ENCODE measurements at places on chromosomes 16 and 17.

DNA sequence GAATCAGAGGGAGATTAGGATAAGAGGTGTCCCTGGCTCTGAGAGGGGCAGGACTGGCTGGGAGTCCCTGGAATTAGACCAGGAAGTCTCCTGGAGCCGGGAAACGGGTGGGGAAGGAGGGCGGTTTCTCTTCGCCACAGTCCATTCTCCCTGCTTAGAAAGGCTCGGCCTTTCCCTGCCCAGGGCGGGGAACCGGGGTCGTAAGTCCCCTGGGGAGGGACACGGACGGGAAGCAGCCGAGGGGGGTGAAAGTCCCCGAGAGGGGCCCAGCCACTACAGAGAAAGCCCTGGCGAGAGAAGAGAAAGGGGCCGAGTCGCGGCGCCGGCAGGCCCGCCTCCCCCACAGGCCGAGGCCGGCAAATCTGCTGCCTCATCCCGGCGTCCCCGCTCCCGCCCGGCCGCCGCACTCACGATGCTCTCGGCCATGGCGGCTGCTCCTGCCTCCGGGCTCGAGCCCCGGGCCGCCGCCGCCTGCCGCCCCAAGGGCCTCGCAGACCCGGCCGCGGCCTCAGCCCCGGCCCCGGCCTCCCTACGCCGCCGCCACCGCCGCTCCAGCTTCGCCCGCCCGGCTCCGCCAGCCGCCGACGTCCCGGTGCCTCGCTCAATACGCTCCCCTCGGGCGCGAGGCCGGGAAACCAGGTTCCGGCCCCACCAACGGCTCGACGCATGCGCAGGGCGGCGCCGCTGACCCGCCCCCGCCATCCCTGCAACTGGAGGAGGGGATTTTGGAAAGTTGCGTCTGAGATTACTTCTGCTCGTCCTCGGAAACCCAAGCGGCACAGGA, at the start of the genes NPLOC4 and TSPAN10:
NPLOC4 (minus strand) TSS at position 608 of the 784 bp plus-strand sequence; CDS start at position 426, 182 bp downstream.
TSPAN10 (plus strand) TSS at position 692 of the 784 bp plus-strand sequence. CDS start 5,217 bp downstream, outside the sequence.
- DNase-seq: peak; percentile 81

- DNase-seq: no peak
These were observed 444.1 kb upstream of the RBFOX1 start for GRCh38 chr16:6888531-6888930.

- DNase-seq: no peak
These were observed 5.0 kb downstream of the MLLT6 start for GRCh38 chr17:38709864-38710603.

DNA sequence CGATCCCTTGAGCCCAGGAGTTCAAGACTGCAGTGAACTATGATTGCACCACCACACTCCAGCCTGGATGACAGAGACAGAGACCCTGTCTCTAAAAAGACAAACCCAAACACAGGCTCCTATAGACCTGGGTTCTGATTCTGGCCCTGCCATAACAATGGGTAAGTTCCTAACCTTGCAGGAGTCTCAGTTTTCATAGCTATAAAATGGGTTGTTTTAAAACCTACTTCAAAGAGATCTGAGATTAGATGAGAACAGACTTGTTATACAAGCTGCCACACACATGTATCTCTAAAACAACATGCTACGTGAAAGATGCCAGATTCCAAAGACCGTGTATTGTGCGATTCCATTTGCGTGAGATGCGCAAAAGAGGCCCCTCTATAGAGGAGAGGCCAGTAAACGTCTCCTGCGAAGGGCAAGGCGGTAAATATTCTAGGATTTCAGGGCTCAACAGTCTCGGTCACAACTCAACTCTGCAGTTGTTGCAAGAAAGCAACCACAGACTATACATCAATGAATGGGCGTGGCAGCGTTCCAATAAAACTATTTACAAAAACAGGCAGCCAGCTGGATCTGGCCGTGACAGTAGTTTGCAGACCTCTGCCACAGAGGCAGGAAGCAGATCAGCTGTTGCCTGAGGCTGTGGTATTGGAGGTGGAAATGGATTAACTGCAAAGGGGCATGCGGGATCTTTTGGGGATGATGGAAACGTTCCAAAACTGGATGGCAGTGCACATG, 5.9 kb downstream of the CORO7 start:
- DNase-seq: no peak

DNA sequence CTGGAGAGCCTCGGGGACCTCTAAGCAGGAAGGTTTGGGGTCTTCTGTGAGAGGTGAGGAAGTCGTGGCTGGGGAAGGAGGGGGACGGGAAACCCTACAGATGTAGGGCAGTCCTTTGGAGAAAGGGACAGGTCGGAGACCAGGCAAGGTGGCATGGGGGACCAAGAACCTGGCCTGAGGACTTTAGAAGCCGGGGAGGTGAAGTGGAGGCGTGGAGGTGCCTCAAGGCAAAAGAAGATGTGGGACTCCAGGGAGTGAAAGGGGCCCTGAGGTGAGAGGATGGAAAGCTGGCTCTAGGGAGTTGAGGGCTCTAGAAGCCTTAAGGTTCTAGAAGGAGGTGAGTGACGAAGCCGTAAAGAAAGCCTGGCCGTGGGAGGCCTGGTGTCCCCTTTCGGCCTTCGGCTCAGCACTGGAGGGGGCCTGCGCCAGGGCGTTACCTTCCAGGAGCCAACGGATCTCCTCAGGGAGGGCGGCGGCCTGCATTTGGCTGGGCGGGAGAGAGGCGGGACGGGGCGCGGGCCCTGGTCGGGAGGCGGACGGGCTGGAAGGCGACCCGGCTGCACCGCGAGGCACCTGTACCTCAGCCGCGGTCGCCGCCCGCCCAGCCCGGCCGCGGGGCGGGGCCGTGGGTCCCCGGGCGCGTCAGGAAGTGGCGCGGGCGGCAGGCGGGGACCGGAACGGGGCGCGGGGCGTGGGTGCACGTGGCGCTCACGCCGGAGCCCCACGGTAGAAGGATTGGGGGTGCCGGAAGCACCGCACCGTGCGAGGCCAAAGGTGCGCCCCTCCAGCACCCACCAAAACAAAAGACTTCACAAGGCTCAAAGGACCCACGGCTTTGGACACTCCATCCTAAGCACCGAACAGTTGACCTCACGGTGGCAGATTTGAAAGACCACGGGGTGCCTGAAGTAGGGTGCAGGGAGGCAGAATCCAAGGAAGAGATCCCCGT, at the start of gene SKAP1:
SKAP1 (minus strand) TSS at position 577 of the 949 bp plus-strand sequence.
- DNase-seq: peak; percentile 77

- DNase-seq: no peak
These were observed 44.7 kb downstream of the RPH3AL start for GRCh38 chr17:307741-308507.

DNA sequence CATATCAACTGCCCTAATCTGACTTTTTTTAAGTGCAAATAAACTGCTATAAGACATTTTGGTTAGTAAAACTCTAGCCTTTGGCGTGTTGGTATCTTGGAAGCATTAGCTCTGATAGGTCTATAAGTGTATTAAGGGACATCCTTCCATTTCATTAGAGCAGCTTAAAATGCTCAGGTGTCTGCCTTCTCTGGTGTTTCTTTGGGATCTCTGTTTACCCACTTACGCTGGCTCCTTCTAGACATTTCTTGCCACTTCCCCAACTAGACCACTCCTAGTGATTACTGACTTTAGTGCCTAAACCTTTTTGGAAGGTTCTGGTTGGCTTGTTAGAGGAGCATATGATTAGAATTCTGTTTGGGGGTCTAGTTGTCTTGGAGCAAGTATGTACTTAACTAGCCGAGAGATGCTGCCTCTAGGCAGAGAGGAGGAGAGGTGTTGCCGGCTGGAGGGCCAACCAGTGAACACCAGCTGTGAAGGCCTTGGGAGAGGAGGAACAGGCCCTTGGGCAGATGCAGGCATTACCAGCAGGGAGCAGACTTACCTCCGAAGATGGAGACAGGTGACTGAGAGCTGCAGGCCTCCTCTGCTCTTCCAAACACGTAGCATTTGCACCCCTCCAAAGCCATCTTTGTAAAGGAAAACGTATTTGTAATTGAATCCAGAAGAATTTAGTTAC, 15.2 kb upstream of the CLEC18C start:
- no peak for DNase-seq

DNA sequence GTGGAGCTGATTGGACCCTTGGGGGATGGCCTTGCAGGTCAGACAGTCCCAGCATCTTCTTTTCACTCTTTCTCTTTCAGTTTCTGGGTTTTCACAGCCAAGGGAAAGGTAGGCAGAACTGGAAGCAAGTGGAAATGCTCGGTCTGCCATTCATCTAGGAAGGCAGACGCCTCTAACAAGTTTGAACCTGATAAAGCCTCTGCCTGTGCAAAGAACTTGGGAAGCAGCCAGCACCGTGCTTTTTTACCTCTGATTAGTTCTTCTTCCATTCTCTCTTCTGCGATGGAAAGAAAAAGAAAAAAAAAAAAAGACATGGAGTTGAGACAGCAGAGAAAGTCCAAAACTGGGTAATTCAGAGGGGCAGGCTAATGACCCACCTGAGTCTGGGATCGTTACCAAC, 997.8 kb upstream of the EEF2KMT start:
- no peak for DNase-seq

DNA sequence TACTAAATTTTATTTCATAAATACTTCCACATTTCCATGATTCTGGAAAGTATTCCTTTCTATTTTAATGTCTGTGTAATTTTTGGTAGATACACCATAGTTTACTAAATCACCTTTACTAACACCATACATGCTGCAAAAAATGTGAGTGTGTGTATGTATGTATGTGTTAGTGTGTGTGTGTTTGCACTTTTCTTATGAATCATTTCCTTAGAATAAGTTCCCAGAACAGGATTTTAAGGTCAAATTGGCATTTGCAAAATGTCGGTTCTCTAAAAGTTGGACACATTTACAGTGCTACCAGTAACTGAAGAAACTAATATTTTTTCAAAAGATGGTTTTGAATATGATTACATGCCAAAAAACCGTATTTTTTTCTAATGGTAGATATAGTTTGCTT, 137.1 kb downstream of the CYB561 start:
- no peak for DNase-seq

DNA sequence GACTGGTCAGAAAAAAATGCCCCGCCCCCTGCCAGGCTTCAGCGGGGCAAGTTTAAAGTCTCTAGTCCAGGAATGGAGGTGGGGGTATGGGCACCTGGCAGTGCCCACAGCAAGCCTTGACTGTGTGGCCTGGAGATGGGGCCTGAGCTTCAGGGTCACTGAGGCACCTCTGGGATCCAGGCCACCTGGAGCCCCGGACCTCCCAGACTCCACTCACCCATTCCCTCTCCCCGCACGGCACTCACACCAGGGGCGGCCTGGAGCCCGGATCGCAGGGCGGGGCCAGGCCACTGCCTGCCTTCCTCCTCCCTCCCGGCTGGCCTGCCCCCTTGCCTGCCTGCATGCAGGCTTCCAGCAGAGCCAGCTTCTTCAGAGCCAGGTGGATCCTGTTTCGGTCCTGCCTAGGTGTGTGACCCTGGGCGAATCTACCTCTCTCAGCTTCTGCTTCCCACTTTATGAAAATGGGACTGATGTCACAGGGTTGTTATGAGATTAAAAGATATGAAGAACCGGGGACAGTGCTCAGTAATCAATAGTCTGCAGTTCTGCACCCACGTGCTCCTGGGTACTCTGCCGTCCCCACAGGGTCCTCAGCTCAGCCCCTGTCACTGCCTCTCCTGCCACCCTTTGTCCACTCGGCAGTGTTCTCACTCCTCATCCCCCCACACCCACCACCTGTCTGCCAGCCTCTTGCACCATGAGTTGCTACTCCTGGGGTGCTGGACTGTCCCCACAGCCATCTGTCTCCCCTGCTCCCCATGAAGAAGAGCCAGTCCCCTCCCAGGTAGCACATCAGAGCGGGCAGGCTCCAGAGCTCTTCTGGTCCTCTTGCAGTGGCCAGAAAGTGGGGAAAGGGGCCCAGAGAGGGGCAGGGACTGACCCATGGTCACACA, 1.2 kb upstream of the TCAP start:
- DNase-seq: no peak

DNA sequence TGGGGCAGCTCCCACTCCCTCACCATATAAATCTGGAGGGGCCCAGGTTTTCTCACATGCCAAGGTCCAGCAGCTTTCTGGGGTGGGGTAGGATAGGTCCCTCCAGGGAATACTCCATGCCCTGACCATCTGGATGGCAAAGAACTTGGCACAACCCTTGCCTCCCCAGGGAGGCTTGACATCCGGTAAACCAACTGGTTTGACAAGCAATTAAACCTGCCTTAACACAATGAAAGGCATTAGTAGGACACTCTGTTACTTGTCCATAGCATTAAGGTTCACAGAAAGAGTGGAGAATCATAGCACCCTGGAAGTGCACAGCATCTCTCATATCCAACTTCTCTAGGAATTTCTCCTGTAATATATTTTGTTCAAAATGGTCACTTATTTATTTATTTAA, 63.9 kb upstream of the MAF start:
- DNase-seq: no peak

GRCh38 chr16:74909665-74910064, 75.3 kb downstream of the WDR59 start:
- no peak for DNase-seq

DNA sequence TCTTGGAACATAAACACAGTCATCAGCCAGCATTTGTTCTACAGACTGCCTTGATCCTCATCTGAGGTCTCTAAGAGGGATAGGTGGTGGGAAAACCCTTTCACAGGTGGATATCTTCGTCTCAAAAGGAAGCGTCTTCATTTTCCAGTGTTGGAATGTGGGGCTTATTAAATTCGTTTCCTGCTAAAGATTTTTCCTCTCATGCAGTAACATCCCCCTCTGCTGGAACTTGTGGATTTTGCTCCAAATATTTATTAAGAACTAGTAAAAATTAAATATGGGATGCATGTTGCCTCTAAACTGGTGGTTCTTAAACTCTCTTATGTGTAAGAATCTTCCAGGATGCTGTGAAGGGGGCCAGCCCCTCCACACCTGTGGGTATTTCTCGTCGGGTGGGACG, 20.1 kb upstream of the MLYCD start:
- DNase-seq: no peak

DNA sequence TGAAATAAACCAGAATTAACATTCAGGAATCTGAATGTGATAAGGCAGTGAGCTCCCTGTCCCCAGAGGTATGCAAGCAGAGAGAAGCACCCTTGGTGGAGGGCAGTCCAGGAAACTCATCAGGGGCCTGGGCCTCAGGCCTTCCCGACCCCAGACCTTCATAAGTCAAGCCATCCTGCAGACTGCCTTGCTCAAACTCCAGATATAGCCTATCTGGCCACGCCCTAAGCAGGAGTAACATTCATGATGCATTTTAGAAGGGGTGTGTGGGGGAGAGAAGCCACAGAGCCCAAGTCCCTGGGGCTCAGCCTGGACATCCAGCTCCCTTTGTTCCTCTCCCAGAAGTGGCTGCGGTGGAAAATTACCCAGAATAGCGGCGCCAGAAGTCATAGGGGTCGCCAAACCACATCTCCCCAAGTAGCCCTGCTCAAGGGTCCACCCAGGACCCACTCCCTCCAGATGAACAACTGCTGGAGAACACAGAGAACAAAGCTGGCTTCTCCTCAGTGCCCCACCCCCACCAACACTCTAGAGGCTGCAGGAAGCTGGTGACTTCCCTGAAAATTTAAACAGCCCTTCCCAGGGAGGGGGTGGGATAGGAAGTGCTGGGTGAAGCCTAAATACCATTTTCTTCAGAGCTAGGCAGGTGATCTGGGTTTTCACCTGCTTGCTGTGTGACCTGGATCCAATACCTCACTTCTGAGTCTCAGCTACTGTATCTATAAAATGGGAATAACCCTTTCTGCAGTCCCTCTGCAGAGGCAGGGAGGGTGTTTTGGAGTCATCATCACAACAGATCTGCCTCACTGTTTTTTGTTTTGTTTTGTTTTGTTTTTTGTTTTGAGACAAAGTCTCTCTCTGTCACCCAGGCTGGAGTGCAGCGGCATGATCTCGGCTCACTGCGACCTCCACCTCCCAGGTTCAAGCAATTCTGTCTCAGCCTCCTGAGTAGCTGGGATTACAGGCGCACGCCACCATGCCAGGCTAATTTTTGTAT, 1.5 kb upstream of the SREBF1 start:
- no peak for DNase-seq

Data from activated naive CD4-positive, alpha-beta T cell treated with anti-CD3 and anti-CD28 coated beads, Interleukin-2, amount 10 ng/mL, durations not matched to agents 7 days and 5 days (primary cell).